ENCODE measurements at places on chromosomes 13 and 19.

- DNase-seq: no peak
Observed at GRCh38 chr13:109868578-109869311, 82.4 kb upstream of the IRS2 start.

DNA sequence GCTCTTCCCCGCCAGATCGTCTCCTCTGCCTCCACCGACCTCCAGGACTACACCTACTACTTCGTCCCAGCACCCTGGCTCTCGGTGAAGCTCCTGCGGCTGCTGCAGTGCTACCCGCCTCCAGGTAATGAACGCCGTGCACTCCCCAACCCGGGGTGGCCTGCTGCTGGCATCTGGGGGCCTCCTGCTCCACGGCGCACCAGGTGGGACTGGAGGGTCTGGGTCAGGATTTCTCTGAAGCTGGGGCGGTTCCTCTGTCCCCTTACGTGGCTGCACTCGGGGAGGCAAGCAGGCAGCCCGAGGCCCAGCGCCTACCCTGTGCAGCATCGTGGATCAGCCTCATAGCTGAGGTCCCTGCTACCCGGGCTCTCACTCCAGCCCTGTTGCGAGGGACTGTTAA is 17.5 kb downstream of the FUZ start:
- DNase-seq: no peak

DNA sequence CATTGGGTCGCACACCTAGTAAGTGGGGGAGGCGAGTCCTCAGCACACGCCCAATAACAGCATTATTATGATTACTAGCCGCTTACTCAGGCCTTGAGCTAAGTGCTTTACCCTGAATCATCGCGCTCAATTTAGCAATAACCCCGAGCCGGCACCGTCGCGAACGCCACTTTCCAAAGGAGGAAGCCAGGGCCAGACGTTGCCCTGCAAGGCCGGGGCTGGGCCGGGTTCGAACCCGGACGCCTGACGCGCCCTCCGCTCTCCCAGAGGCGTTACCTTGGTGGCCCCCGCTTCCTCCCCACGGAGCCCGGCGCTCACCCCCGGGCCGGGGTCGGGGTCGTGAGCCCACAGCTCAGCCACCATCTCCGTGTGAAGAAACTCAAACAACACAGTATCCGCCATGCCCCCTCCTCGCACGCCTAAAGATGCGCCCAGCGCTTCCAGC is at the start of gene TRAPPC6A:
TSS of gene TRAPPC6A (minus strand) at position 421 of the 445 bp plus-strand sequence. CDS start at position 402, 19 bp downstream.
- no peak for DNase-seq

- no peak for DNase-seq
Observed at GRCh38 chr13:24642219-24642618, 38.0 kb upstream of the ATP12A start.

GRCh38 chr13:112704308-112705145 is 14.7 kb downstream of the ATP11A start:
- DNase-seq: no peak

DNA sequence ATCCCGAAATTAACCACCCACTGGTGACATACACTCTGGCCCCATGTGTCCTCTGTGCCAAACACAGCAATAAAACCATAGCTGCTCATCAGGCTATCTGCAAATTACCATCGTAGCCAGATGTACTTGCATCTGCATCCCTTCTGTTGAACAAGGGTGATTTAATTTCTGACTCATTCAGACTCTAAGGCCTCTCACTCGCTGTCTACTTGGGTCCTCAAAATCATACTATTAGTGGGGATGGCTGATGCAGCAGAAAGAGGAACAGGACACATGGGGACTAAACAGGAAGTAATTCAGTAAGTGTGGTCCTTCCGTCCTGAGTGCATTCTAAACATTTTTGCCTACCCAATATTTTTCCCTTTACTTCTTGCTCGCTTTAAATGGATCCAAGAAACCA is 2275.0 kb upstream of the PCDH20 start:
- DNase-seq: no peak
